Activated T-helper 1 cell treated with anti-CD3 and anti-CD28 coated beads, Interleukin-2, amount 50 U/mL, for 16 hours (primary cell): ENCODE measurements at places on chromosomes 1 and 21.

GRCh38 chr1:202694314-202694713, 15.9 kb downstream of the SYT2 start:
- DNase-seq = no peak

- DNase-seq = no peak
These were observed 111.0 kb downstream of the PDE9A start for GRCh38 chr21:42764443-42764760.

- DNase-seq = no peak
These were observed 26.0 kb downstream of the MACF1 start for GRCh38 chr1:39230261-39231190.

GRCh38 chr1:175630076-175630475, 113.3 kb downstream of the TNR start:
- DNase-seq = no peak

DNA sequence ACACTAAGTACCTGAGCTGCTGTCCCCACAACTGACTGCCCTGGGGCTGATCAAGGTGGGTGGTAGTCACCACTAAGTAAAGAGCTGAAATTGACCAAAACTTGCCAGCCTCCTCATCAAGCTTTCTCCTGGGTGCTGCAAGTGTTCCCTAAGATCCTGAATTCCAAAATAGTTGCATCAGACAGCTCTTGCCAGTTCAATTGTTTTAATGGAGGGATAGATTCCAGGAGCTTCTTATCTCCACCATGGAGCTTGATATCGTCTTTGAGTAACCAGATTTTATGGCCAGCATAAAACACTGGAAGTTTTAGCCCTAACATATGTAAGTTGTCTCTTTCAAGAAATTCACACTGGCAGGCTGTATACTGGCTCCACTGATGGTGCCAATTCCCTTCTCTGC, 90.3 kb downstream of the NID1 start:
- no peak for DNase-seq

- DNase-seq = no peak
These were observed 58.8 kb upstream of the SPATA6 start for GRCh38 chr1:48530727-48531351.

GRCh38 chr1:65491472-65491871, 71.0 kb downstream of the LEPR start:
- no peak for DNase-seq

GRCh38 chr1:23634840-23635651, 56.6 kb upstream of the RPL11 start:
- no peak for DNase-seq

DNA sequence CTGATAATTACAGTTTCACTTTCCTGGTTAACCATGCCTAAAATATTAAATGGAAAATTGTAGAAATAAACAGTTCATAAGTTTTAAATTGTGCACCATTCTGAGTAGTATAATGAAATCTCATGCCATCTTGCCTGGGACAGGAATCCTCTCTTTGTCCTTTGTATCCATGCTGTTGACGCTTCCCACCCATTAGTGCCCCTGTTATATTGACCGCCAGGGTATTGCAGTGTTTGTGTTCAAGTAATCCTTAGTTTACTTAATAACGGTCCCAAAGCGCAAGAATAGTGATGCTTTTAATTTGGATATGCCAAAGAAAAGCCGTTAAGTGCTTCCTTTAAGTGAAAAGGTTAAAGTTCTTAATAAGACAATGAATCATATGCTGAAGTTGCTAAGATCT, 41.7 kb downstream of the RPRD2 start:
- DNase-seq = no peak

- DNase-seq = no peak
These were observed 29.8 kb downstream of the AHDC1 start for GRCh38 chr1:27574001-27574781.

GRCh38 chr1:57277681-57278080, 146.2 kb downstream of the DAB1 start:
- no peak for DNase-seq

DNA sequence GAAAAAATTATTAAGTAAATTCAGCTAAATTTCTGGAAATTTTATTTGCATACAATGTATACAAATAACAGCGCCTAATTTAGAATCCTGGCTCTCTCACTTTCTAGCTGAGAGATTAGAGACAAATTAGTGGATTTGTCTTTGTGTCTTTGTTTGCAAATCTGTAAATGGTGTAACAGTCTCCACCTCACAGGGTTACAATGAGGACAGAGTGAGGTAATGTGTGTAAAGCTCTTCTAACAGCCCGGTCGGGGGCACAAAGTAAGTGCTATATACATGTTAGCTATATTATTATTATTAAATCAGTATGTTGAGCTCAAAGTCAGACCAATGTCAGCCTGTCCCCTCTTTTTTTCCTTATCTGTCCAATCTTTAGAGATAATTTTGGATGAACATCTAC, 5.0 kb upstream of the ADAMTSL4 start:
- no peak for DNase-seq

GRCh38 chr1:25798666-25799351, 1.2 kb upstream of the SELENON start:
- no peak for DNase-seq

GRCh38 chr21:28480470-28480869, 512.2 kb downstream of the LTN1 start:
- no peak for DNase-seq

DNA sequence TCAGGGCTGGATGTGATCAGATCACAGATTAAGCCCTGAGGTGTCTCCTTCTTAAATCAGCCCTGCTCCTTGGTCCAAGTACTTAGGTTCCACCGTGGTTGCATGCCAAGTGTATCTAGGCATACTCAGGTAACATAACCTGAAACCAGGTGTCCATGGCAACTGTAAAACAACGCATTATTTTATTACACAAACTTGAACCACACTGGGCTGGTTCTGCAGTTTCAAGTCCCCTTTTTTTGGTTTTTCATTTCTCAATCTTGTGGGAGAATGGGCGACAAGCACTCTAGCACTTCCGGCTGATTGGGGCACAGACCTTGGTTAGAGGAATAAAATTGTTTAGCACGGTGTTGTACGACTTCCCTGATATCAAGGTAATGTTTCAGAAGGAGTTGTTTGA, 65.2 kb downstream of the GBP6 start:
- no peak for DNase-seq

- no peak for DNase-seq
These were observed 78.0 kb downstream of the HLCS start for GRCh38 chr21:36888466-36888865.

DNA sequence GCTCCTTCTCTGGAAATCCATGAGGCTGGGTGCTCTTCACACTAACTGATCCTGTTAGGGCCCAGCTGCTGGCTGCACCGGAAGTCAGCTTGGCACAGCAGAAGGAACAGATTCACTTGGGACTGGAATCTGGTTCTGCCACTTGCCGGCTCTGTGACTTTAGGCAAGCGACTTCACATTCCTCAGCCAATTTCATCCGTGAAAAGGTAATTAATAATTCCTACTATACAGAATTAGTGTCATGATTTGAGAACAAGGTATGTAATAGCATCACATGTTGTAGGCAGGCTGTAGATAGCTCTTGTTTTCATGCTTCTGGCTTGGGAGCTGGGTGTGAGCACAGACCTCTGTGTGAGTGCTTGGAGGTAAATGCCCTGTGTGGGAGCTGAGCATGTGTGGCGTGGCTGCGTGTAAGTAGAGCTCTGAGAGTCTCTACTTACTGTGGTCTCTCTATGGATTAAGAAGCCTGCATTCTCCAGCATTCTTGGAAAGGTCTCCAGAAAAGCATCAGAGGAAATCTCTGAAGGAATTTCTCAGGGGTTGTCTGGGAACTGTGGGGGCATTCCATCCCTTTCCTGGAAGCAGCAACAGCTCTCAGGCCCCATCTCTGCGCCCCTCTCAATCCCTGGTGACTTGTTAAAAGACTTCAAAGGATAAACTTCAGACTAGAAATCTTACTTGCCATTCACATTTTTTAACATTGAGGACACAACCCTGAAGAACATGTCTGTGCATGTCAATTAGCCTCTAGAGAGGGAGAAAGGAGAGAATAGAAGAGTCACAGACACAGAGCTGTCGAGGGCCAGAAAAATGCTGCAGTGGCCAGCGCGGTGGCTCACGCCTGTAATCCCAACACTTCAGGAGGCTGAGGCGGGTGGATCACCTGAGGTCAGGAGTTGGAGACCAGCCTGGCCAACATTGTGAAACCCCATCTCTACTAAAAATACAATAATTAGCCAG, 47.7 kb upstream of the PPM1J start:
- DNase-seq = no peak

GRCh38 chr1:74222701-74223100, 12.5 kb upstream of the TNNI3K start:
- DNase-seq = no peak

GRCh38 chr1:11967028-11967547, 13.2 kb upstream of the MFN2 start:
- no peak for DNase-seq

DNA sequence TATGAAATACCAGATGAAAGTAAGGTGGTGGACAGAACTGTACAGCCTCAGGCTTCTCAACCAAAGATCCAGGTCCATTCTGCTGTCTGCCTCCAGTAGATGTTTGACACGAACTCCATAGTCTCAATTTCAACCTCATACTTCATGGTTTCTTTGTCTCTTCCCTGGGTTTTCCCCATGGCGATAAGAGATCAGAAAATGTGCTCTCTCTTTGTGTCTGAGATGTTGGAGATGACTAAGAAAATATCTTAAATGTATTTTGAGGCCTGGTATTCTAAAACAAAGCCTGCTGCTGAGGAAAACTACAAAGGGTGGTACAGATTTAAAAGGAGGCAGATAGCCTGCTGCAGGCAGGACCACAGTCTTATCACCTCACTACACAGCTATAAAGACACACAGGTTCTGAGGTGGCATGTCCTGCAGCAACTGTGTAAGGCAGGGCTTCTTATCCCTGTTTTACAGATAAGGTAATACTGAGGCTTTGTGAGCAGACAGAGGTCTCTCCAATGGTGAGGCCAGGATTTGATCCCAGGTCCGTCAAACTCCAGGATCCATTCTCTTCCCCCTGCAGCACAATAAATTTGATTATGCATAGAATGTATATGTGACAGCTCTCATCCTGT, 40.0 kb upstream of the CACNA1E start:
- no peak for DNase-seq

DNA sequence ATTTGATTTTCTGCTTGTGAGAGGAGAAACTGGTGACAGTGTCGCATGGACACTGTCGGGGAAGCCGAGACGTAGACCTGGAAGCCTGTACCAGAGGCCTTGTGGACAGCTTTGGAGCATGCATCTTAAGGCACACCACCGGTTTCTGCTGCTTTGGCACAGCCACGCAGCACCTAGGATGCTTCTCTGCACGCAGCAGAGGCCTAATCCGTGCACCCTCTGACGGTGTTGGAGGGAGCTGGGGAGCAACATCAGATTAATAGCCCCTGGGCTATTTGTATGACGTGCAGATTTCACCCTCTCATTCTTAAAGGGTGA, 30.3 kb downstream of the TEX35 start:
- no peak for DNase-seq

DNA sequence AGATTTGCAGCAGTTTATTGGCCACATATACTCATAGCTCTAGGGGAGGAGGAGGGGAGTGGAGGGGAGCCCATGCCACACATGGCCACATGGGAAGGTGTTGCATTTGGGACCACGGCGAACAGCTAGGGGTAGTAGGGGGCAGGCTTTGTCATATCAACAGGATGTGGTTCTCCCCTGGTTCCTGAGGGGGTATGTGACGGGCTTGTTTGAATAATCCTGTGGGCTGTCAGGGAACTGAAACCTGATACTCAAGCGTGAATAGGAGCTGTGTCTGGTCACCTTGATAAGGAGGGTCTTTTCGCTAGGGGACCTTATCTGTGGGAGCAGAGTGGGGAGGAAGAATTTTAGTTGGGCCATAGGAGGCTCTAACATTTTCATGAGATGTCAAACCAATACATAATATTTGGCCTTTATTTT, 264.7 kb downstream of the CTH start:
- no peak for DNase-seq

DNA sequence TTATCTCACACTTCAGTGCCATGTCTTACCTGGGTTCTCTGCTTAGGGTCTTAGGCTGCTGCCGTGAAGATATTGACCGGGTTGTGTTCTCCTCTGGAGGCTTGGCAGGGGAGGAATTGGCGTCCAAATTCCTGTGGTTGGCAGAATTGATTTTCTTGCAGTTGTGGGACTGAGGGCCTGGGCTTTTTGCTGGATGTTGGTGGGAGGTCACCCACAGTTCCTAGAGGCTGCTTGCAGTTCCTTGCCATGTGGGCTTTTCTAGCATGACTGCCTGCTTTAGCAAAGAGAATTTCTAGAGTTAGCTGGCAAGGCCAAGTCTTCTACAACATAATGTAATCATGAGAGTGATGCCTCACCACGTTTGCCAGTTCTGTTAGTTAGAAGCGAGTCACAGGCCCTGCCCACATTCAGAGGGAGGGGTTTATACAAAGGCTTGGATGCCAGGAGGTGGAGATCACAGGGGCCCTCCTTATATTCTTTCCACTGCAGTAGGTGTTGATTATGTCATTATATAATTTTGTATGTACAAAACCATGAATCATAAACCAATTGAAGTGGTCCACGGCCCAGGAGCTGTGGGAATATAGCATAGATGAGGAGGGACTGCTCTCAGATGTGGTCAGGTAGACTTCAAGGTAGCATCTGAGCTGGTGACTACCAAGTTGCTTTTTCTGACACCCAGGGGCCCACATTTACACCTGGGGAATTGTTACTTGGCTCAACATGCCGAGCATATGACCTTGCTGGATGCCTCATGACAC, 6.6 kb downstream of the UBL4B start:
- no peak for DNase-seq

DNA sequence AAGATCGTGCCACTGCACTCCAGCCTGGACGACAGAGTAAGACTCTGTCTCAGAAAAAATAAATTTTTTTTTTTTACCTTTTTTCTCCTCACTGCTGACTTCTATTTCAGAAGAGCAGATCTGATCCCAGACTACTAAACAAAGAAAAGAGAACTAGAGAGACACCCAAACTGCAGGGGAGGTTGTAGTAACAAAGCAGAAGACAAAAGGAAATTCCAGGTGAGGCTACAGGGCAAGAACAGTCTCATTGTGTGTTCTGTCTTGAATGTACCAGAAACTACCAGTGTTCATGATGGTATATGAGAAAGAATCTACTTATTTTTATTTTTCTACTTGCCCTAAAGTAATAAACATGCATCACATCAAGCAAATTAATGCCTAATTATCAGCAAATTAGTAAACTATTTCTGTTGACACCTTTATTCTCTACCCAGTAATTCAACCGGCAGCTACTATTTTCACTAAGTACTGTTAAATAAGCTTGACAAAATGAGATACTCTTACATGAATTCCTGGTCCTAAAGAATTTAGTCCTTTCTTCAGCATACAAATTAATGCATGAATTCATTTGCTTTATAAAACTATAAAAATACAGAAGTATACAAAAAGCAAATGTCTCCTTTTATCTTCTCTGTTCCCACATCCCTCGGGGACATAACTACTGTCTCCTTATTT, 40.6 kb downstream of the ARID4B start:
- no peak for DNase-seq
